ENCODE measurements at places on chromosomes 6 and 20.

DNA sequence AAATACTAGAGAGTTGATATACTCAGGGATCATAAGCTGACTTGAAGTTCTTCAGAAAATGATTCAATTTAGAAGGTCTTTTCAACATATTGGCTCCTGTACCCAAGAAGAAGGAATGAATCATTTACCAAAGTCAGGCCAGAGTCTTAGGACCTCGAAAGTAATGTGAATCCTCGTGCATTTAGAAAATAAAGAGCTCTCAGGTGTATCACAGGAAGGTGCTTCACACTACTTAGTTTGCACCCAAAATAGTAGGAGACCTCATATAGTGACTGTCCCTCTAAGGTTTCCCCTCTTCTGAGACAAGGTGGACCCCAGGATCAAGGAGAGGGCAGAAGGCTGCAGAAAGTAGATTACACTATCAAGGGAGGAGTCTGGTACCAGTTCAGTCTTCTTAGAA lies 71.8 kb downstream of the F13A1 start:
- DNase-seq = no peak

GRCh38 chr6:63418741-63419140 lies 99.0 kb upstream of the LGSN start:
- DNase-seq = no peak

GRCh38 chr20:53162251-53162835 lies 190.2 kb downstream of the TSHZ2 start:
- DNase-seq = no peak

- DNase-seq = no peak
Observed at GRCh38 chr20:10708351-10709185, 34.8 kb upstream of the JAG1 start.

DNA sequence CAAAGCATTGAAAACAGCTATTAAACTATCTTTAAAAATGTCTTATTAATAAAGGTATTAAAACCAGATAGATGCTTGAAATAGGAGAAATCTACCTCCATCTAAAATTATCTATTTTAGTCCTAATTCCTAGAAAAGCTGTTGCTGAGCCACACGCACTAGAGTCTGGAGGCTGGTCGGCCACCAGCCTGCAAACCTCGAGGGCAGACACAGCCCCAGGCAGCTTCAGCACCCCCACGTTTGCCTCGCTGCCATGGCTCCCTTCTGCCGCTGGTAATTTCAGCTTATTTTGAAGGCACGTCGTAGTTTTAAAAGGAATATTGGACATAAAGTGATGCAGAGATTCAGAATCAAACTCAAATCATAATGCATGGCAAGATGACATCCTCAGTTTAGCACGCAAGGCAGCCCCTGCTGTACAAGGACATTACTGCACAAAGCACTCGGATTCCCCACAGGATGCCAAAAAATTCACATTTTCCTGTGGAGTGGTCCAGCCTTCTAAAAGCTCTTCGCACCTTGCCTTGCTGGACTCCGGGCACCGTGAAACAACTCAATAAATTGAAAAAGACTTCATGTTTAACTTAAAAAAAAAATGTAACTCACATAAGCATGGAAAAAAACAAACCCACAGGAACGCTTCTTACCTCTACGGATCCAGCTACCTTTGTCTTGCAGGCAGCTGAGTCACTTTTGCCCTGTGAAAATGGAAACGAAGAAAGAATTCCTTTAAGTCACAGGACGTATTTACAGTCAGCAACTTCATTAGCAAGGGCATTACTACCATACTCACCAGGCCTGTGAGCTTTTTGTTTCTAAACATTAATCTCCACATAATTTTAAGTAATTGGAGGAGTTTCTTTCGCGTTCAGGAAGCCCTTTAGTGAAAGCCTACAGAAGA lies 143.4 kb upstream of the RPS6KA2 start:
- no peak for DNase-seq

- DNase-seq = no peak
Observed at GRCh38 chr6:154594496-154595198, 84.2 kb upstream of the CNKSR3 start.

DNA sequence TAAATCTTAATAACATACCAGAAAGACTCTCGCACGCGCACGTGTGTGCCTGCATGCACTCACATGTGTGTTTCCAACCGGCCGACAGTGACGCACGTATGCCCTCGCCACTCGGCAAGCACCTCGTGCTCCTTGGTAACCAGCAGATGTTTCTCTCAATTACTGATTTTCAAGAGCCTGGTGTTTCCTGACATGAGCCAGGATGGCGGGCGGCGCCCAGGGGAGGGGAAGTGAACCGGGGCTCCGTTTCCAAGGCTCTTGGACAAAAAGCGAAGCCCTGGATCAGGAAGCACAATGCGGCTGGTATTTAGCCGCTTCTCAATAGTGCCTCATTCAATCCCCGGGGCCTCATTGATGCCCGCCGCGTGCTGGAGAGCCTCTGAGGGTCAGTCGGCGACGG lies 37.7 kb downstream of the PMEPA1 start:
- DNase-seq = no peak

DNA sequence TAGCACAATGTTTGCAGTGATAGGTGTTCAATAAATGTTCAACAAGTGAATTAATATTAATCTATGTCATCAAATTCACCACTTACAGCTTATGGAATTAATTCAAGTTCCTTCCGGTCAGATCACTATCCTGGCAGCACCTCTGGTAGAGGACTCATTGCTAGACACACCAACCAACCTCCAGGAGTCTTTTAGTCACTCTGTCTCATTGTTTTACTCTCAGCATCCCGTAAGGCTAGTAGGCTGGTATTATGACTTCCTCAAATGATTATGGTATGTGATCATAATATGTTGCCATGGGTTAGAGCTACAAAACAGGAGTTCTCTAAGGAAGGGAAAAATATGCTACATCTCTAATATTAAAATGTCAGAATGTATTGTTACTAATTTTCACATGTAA lies 21.7 kb upstream of the MMS22L start:
- no peak for DNase-seq

- no peak for DNase-seq
Observed at GRCh38 chr6:80235647-80236046, 129.2 kb downstream of the BCKDHB start.

DNA sequence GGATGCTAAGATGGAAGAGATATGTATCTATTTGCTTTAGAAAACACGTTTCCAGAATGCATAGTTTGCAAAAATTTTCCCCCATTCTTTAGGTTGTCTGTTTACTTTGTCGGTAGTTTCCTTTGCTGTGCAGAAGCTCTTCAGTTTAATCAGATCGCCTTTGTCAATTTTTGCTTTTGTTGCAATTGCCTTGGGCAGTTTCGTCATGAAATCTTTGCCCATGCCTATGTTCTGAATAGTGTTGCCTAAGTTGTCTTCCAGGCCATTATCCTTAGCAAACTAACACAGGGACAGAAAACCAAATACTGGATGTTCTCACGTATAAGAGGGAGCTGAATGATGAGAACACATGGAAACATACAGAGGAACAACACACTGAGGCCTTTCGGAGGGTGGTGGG lies 454.2 kb upstream of the SLC35B3 start:
- DNase-seq = no peak

DNA sequence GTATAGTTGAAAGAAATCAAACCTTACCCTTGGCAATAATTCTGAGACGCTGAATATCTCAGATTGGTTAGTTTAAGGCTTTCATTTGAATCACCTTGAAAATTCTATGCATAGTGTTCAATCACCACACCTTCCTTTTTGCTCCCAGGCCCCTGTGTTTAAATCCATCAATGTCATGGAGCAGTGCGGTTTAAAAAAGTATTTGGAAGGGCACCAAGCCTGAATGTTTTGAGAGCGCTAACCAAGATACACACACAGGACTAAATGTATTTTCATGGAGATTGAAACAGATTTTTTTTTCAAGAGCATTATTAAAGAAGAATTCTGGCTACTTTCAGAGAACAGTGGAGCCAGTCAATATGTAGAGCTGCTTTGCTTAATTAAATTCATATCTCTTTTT lies 195.7 kb downstream of the CENPW start:
- no peak for DNase-seq

DNA sequence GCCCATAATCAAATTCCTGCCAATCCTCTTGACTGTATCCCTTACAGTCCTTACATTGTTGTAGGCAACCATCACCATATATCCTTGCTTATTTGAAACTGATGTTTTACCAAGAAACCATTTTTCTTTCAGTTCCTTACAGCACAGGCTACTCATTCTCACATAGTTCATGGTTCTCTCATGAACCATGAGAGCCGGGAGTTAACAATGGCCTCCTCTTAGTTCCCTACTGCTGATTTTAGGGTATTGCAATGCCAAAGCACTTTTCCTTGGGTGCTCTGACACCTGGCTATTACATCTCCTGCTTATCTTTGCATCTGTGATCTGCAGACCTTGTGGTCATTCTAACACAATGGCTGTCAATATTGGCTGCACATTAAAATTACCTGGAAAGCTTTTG lies 133.4 kb downstream of the MYB start:
- no peak for DNase-seq

- no peak for DNase-seq
Observed at GRCh38 chr20:48146877-48147276, 361.6 kb upstream of the SULF2 start.

DNA sequence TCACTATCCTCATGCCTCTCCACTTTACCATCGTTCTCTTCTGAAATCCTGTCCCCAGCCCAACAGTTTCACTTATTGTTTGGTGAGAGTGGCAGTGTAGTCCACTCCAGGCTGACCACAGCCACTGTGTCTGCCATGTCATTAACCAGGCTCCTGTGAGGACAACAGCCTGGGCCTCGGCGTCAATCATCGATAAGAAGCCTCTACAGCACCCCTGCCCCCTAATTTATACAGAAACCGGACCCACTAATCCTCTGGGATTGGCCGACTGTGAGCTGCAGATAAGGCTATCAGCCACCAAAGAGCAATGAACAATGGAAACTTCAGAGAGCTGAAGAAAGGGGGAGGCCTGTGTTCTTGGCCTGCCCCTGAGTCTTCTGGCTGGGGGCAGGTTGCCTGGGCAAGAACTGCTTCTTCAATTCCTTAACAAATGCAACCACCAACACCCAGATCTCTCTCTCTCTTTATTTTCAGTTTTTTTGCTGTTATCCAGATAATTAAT lies 3.4 kb downstream of the EGFL8 start:
- no peak for DNase-seq

DNA sequence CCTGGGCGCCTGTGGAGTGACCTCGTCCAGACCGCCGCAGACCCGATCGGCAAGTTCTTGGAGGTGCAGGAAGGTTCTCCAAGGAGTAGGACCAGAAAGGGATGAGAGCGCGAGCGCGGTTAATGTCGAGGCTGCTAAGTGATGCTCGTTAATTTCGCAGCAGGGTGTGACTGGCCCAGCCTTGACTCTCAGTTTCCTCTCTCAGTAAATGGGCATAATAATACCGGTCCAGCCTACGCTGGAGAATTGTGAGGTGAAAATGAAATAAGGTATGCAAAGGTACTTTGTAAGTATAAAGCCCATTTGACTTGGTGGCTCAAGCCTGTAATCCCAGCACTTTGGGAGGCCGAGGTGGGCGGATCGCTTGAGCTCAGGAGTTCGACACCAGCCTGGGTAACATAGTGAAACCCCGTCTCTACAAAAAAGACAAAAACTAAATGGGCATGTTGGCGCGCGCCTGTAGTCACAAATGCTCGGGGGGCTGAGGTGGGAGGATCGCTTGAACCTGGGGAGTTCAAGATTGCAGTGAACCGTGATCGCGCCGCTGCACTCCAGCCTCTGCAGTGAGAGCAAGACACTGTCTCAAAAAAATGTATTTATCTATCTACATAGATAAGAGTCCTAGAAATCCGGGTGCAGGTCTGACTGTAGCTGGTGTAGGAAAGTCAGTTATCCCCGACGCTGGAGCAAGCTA lies 634 bp upstream of the BTBD9 start:
- no peak for DNase-seq

GRCh38 chr20:62624719-62625453 lies 17.4 kb upstream of the SLCO4A1 start:
- DNase-seq = no peak

DNA sequence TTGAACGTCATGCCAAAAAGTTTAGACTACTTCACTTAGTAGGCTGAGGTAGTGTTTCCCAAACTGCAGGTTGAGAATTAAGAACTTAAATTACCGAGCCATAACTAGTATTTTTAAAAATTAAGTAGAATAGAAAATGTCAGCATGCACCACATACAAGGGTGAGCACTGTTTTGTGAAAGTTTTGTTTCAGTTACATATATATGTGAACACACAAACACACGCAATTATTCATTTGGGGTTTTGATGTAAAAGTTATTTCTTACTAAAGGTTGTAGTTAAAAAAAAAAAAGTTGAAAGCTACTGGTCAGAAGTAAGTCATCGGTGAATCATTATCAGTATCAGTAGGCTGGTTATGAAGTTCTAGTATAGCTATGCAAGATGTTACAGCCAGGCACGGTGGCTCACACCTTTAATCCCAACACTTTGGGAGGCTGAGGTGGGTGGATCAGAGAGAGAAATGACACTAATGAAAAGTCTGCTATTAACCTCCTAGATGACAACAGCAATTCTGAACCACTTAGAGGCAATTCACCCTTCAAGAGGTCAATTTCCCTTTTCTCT lies 24.1 kb downstream of the FASTKD5 start:
- DNase-seq = no peak

DNA sequence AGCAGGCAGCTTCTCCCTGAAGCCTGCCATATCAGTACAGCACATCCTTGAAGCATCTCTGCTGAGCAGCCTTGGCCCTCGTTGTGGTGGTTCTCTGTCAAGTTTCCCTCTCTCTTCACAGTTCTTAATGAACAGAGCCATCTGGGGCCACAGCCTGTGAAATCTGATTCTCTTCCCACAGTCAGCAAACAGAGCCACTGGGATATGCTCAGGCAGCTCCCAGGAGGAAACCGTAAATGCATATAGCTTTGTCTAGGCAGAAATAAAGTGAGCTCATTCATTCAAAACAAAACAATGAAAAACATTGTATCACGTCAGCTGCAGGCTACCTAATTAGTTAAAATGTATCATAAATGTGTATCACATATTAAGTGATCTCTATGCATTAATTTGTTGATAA lies 80.3 kb downstream of the TBC1D7 start:
- DNase-seq = no peak

DNA sequence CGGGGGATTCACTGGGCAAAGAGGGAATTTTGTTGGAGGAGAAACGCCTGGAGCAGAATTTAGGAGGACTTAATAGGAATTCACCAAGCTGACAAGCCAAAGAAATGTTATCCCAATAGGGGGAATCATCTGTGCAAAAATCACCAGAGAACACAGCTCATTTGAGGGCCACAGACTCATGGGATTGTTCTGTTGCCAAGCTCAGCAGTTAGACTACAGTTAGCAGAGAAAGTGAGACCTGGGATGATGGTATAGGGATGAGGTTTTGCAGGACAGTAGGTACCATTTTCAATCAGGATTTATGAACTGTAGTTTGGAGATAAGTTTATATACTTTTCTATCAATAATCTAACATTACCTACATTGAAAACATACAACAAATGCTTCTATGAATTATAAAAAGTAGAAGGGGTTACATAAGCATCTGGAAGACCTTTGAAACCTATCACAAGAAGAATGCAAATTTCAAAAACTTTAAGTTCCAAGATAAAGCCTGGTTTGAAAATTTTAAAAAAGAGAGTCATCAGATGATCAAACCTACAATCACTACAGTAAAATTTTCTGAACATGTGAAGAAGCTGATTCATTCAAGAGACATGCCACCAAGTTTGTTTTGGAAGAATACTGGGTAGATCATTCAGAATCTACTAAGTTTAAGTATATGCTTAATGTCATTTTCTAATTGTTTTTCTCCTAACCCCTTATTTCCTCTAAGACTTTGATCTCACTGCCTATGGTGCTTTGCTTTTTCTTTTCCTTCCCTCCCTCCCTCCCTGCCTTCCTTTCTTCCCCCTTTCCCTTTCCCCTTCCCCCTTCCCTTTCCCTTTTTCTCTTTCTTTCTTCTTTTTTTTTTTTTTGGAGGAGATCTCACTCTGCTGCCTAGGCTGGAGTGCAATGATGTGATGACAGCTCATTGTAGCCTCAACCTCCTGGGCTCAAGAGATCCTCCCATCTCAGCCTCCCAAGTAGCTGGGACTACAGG lies 81.5 kb downstream of the KIF13A start:
- DNase-seq = no peak
